ENCODE measurements at places on chromosomes 7 and 10. TPM values are rescaled to one million over a fixed set of nuclear protein-coding genes. Genes with fewer than 3 reads are reported as not detected.

Gene AMPH
- 15.1 TPM for total RNA-seq

Gene MNX1
- not detected for total RNA-seq

Gene ANKRD30A
- total RNA-seq, result 2.6 TPM

DNA sequence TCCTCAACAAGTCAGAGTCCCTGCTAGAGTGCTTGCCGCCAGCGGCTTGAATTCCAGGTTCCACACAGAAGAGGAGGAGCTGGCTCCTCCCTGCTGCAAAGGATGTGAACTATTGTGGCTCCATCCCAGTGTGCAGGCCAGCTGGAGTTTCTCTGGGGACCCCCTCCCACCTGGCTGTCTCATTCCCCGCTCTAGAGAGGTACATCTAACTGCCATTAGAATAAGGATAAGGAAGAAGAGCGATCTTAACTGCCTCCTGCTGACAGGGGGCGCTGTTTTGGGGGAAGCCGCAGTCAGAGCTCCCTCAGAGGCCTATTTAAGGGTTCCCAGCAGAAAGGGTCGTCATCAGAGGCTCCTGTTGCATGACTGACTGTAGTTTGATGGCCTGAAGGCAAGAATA, 40.8 kb upstream of the HECW1 start:
- no peak for DNase-seq

- no peak for DNase-seq
Measured at GRCh38 chr10:45325116-45325515, 9.7 kb upstream of the OR13A1 start.

DNA sequence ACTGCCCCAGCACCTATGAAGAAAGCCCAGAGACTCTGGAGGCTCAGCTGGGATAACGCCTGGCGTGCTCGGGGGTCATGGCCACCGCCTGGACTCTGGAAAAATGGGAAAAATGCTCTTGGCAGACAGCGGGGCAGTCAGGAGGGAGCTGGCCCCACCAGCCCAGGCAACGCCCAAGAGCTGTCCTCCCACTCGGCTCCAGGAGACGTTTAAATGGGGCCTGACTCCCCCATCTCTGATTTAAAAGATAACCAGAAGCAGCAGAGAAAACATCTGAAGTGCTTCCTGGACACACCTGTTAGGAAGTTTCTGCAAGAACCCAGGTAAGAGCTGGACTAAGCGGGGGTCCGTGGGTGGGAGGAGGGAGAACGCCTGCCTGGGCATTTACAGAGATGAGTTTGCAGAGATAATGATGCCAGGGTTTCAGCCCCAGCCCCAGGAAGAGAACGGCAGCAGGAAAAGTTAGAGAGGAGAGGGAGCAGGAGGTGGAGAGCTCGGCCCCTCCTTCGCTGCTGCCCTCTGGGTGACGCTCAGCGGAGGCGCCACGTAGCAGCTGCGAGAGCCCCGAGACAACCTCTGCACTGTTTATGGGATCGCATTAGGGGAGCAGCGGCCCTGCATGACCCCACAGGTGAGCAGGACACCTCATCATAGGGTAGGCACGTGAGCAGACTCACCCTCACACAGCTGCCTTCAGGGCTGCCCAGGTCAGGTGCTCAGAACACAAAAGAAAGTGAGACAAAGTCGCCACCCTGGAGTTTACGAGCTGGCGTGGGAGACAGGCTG, 83.5 kb upstream of the INSIG1 start:
- DNase-seq, result peak; percentile 31
